ENCODE measurements at places on chromosomes 5 and 9. TPM values are rescaled to one million over a fixed set of nuclear protein-coding genes. Genes with fewer than 3 reads are reported as not detected.

PCA3 gene
- not detected for total RNA-seq

ARL14EPL gene
- total RNA-seq = 0.37 TPM

TXNDC15 gene
- total RNA-seq = 90.4 TPM

KIAA1958 gene
- total RNA-seq = 2.9 TPM

PDE8B gene
- 0.07 TPM for total RNA-seq

GPRIN1 gene
- total RNA-seq = 12.4 TPM

DNA sequence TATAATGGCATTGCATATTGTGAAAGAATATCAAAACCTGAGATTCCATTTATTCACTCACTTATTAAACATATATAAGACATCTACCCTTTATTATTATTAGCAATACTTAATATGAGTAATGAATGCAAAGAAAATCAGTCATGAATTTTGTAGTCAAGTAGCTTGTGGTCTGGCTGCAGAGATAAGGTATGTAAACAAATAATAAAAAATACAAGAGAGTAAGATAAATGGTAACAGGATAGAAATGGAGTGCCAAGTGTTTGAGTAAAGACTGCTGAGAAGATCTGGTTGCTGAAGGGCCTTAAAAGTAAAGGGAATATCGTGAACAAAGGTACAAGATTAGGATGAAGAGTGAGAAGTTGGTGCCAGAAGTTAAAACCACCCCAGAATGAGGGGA, 18.4 kb downstream of the TRIM32 start:
- peak; percentile 29 for DNase-seq

GRCh38 chr5:18152671-18153070, 518.4 kb downstream of the TAF11L14 start:
- DNase-seq = no peak

- no peak for DNase-seq
These were observed 19.0 kb downstream of the GPR107 start for GRCh38 chr9:130072515-130073235.

DNA sequence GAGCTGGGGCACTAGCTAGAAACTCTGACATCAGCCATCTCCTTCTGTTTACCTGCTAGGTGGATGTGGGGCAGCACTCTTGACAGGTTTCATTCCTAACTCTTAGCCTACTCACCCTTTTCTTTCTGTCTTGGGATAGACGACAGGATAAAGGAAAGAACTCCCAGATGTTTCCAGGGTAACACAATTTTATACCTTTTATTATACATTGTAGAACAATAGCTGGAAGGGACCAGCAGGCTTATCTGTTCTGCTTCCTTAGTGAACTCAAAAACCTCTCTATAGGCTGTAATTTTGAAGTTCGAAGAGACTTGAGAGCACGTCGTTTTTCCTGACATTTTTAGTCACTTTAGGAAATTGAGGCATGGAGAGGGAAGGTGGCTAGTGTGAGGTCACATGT, 13.2 kb downstream of the SPTAN1 start:
- no peak for DNase-seq

DNA sequence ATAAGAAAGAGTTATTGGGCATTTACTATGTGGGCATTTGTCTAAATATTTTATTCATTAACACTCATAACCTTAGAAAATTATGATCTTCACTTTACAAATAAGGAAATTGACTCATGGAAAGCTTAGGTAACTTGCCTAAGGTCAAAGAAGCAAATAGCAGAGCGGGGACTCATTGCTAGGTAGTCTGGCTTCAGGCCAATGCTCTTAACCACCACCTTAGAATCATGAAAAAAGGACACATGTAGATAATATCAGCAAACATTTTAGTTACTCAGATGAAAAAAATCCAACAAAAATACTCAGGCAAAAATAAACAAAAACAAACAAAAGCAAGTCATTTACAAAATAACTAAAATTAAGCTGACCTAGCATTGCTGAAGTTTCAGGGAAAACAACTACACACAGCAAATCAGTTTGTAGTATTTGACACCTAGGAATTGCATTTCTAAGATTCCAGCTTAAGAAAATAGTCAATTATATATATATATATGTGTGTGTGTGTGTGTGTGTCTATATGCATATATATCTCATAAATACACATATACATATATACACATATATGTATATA, 166.0 kb downstream of the HMHB1 start:
- DNase-seq = peak; percentile 94

GRCh38 chr9:20621471-20622329, 599 bp downstream of the MLLT3 start:
- peak; percentile 67 for DNase-seq

- DNase-seq = no peak
These were observed 26.5 kb downstream of the SMC5 start for GRCh38 chr9:70285246-70285645.
